ENCODE measurements at places on chromosomes 1 and 21.

- no peak for DNase-seq
Measured at GRCh38 chr1:98035602-98036002, 114.8 kb upstream of the DPYD start.

- no peak for DNase-seq
Measured at GRCh38 chr21:44980562-44981489, 41.0 kb downstream of the SLX9 start.

DNA sequence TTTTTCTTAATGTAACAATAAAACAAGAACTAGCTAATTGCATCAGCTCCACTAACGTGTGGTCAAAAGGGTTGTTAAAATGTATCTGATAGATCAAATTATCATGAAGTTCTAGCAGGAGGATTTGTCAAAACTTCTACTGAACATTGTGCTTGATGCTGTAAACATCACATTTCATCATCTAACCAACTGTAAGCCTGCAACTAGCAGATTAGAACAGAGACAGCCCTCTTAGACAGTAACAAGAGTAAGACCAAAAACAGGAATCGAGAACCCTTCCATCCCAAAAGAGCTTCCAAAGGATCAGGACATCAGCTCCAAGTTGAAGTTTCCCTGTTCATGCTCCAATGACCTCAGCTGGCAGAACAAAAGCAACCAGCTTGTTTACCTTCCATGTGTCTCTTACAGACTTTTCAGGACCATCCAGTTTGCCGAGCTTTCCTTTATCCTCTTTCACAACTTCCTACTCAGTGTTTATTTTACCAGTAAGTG is 44.6 kb downstream of the NIBAN1 start:
- no peak for DNase-seq

DNA sequence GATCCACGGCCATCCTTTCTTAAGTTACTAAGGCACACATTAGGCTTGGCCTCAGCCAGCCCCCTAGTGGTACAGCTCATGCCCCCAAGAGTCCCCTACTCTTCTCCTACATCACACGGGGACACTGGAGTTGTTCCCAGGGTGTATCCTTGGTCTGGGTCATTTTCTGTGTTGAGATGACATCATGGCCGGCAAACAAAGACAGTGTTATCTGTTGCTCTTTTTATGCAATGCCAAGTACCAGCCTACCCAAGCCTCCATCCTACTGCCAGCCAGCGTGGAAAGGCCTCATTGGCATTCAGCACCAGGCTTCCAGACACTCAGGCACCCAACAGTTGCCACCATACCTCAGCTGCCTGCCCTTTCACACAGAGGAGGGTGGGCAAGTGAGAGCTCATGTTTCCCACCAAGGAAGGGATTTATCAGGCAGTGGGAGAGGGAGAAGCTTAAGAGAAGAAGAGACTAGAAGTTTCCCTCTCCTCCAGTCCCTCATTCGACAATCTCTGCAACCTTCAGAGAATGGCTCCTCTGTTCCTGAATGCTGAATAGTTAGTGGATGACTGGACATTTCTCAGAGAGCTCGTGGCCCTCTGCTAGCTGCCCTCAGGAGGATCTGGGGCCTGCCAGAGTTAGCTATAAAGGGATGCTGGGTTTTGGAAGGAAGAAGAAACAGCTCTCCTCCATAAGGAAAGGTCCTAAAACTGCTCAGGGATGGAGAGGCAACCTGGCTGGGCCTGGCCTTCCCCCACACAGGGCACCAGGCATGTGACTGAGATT is 17.7 kb downstream of the CBR1 start:
- DNase-seq: no peak

DNA sequence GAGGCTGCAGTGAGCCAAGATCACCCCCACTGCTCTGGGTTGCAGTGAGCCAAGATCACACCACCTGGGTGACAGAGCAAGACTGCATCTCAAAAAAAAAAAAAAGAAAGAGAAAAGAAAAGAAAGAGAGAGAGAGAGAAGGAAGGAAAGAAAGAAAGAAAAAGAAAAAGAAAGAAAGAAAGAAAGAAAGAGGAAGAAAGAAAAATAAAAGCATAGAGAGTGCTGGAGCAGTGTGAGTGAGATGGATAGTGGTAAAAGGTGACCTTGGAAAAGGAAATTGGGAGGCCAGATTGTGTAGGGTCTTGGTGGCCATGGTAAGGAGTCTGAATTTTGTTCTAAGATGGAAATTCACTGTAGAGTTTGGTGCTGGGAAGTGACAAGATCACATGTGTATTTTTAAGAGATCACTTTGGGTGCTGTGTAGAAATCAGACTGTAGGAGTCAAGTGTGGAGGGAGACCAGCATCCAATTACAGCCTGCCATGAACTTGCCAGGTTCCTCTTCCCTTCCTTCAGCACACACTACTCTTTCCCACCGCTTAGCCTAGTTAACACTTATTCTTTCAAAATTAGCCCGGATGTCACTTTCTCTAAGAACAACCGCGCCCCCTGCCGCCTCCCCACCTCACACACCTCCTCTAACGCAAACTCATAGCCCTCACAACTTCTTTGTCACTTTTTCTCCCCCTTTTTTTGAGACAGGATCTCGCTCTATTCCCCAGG is 17.9 kb downstream of the MTX1 start:
- DNase-seq: peak; percentile 55

Measured in NCI-H1436 treated with DMSO at 0.1 percent for 48 hours (cell line).